ENCODE measurements at places on chromosomes 11 and 22. TPM values are rescaled to one million over a fixed set of nuclear protein-coding genes. Genes with fewer than 3 reads are reported as not detected.

- no peak for DNase-seq
Observed at GRCh38 chr11:134350381-134350780, 18.6 kb downstream of the GLB1L2 start.

Gene PDGFD
- total RNA-seq = 2.1 TPM

GRCh38 chr11:23711981-23712380, 784.9 kb upstream of the LUZP2 start:
- DNase-seq = no peak

Gene ANKK1
- total RNA-seq = 0.19 TPM

GRCh38 chr11:7314811-7315604, 63.3 kb downstream of the SYT9 start:
- DNase-seq = no peak

Gene MYOD1
- total RNA-seq = not detected

Gene GNAZ
- 0.96 TPM for total RNA-seq

- DNase-seq = peak; percentile 75
Observed at GRCh38 chr22:45903355-45904135, 73.4 kb downstream of the WNT7B start.

DNA sequence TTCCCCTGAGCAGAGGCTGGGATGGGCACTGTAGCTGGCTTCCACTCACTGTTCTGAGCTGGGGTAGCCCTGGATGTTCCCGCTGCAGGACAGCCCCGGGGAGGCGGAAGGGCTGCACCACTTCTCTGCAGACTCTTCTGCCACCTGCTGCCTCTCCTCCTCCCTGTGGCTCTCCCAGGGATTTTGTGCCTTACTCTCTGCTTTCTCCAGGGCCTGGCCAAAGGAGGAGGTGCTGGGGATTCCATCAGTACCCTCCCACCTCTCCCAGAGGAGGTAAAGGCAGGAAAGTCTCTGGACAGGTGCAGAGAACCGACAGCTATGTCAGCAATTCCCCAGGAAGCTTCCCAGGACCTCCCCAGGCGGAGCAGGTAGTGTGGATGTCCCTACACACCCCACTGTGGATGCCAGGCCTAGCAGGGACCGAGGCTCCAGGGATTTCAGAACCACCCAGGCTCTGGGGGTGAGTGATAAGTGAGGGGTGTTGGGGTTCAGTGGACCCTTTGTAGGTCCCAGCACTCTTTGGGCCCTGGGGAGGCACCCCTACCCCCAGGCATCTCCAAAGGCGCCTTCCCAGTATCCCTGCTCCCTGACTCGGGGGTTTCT, 11.3 kb downstream of the DUSP8 start:
- DNase-seq = no peak

Gene ROM1
- total RNA-seq = 0.79 TPM

Gene BTBD18
- not detected for total RNA-seq

GRCh38 chr11:64078905-64079304, 43.2 kb downstream of the FLRT1 start:
- no peak for DNase-seq

Gene ARRB1
- 22.7 TPM for total RNA-seq

DNA sequence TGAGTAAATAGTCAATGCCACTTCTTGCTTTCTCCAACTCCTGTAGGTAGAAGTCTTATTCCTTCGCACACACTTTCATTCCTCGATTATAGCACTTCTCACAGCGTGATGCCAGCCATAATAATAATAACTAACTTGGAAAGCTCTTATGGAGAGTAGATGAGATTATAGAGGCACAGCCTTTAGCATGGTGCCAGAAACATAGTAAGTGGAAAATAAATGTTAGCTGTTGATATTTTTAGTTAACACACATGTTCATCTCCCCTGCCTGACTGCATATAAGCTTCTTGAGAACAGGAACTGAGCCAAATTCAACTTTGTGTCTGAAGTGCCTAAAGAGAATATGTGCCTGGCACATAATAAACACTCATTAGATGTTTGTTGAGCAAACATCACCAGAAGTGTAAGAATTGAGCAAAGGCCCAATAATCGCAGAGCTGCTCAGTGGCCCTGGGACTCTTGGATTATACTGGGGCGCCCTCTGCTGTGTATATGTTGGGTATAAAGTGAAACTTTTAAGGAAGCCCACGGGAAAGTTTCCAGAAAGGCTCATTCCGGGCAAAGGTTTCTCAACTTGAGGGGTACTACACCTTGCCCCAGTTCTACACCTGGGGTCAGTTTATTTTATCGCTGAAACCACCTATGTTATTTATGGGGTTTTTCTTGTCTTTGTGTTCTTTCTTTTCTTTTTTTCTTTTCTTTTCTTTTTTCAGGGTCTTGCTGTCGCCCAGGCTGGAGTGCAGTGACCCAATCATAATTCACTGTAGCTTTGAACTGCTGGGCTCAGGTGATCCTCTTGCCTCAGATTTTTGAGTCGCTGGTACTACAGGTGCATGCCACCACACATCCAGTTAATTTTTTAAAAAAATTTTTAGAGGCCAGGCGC, 22.3 kb downstream of the SLN start:
- peak; percentile 26 for DNase-seq

GRCh38 chr11:28730336-28730735, 622.1 kb downstream of the METTL15 start:
- DNase-seq = peak; percentile 26

DNA sequence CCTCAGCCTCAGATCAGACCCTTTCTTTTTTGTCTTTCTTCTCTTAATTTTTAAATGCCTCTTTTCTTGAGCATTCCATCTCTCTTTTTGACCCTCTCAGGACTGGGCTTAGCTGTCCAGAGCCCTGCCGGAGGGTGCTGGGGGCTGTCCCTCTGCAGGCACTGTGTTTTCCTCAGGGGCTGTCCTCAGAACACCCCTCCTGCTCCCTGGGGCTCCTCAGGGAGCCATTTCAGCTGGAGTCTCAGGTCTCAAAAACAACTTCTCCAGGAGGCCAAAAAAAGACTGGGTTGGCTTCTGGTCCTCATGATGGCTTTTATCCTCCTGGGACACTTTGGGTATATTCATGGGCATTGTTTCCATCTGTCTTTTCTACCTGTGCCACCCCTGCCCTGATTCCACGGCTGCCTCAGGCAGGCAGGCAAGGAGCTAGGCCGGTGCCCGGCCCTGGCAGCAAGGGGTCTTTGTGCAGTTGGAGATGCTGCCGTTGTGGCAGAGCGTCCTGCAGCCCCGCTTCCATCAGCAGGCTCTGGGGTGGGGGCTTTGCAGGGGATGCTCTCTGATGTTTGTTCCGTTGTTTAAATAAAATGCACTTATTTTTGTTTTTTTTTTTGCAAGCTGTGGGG, 85.1 kb downstream of the CEP164 start:
- no peak for DNase-seq

Gene MPPED2
- total RNA-seq = 1.6 TPM

Gene OR8G1
- total RNA-seq = not detected

Gene SMIM38
- not detected for total RNA-seq

GRCh38 chr11:56659755-56660154, 3.7 kb upstream of the OR5AR1 start:
- no peak for DNase-seq

Gene SLCO2B1
- total RNA-seq = 2.6 TPM

Gene RHOD
- total RNA-seq = 30.4 TPM

Gene BLID
- total RNA-seq = 1.2 TPM

DNA sequence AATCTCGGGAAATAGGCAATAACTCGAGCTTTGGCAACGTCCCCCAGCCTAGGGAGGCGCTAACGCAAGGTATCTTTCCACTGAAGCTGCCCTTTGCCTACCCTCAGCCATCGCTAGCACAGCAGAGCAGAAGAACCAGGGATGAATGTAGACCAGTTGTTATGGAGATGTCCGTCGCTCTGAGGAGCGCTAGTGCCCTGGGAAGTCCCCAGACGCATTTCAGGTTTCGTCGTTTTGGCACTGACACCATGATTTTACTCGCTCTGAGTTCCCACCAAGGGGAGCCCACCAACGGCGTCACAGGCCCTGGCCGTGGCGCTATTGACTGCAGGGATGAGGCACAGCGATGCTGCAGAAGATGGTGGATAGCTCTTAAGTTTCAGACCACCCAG, 22.7 kb upstream of the BDNF start:
- DNase-seq = no peak
